ENCODE measurements at places on chromosomes 11 and 22.

DNA sequence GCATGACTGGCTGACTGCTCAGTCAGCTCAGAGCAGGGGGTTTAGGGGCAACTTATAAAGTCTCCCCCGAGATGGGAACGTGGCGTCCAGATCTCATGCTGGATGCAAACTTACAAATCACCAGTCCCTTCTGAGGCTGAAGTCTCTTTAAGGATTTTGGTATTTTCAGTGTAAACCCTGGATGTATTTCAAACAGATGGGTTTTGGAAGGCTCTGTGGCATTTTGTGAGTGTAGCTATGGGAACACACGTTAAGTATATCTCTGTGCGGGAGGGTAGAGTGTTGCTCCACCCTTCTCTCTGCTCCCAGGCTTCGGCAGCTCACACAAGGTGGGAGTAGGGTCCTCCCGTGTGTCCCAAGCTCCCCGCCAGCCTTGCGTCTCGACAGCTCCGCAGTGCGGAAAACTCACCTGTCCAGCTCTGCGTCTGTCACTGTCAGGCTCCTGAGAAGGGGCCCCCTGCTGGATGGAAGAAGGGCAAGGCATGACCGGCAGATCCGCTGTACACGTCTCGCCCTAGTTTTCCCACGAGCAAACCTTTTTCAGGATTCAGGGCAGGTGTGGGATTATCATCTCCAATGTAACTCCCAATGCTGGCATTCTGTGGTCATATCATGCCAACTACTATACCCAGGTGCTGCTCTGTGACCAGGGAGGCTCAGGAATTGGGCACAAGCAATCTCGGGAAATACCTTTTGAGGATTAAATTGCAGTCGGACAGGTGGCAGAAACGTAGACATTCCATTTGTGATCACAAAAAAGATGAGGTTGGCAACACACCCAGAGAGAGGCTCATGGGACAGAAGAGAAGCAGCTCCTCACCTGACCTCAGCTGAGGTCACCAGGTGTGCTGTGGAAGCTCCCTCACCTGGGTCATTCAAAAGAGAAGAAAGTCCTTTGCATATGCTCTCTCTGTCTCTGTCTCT lies 313.9 kb upstream of the B3GAT1 start:
- DNase-seq: no peak

DNA sequence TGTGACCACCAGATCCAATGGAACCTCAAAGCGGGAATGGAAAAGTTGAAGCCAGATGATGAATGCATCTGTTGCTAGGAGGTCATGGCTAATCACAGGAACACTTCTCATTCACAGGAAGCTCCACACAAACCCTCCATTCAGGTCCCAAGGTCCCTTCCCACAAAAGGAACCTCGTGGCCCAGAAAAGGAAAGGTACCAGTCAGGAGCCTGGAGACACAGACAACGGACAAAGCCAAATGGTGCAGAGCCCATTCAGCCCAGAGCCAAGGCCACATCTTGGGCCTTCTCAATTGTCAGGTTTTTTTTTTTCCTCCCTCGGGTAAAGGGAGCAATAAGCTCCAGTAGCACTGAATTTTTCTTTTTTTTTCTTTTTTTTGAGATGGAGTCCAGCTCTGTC lies 87.0 kb downstream of the FAM168A start:
- DNase-seq: no peak

DNA sequence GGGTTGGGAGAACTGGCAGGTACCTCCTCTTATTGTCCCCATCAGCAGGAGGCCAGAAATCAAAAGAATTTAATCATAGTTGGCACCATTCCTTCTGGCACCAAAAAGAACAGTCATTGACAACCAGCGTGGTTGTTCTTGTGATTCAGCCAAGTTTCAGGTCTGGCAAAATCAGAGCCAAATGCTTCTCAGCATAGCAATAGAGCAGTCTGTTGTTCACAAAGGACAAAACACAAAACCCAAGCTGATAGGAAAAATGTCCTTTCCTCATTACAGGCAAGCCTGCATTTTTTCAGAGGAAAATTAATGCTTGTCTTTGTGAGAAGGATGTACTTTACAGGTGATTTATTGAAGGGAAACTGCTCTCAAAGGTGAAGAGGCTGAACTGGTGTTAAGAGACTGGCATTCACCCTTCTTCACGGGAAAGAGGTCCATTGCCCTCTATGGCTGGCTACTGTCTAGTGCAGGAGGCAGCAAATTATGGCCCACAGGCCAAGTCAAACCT lies 241.8 kb upstream of the ARHGAP42 start:
- no peak for DNase-seq

GRCh38 chr11:120281143-120281795 lies 41.3 kb downstream of the POU2F3 start:
- DNase-seq: no peak

- DNase-seq: no peak
These were observed 36.0 kb downstream of the CD6 start for GRCh38 chr11:61007383-61007955.

- DNase-seq: no peak
These were observed 9.0 kb upstream of the PLA2G6 start for GRCh38 chr22:38190581-38190980.

- no peak for DNase-seq
These were observed 30.9 kb downstream of the IL10RA start for GRCh38 chr11:118017111-118017510.

DNA sequence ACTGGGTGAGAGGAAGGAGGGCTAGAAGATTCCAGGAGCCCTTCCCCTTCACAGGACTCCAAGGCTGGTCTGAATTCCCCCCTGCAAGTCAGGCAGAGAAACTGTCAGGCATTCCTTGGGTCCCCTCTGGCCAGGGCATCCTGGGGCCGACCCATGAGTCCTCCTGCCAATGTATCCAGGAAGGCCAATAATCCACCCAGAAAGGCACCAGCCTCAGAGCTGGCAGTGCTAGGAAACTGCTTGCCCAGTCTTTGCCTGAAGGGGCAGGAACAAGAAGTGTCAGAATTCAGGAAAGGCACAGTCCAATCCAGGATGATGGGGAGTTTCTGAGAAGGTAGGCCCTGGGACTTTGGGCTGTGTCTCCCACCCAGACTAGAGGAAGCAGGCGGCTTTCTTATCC lies 41.0 kb downstream of the BUD13 start:
- DNase-seq: no peak

GRCh38 chr11:728901-729491 lies 18.3 kb upstream of the TALDO1 start:
- no peak for DNase-seq

GRCh38 chr11:84012171-84012826 lies 726.1 kb upstream of the CCDC90B start:
- no peak for DNase-seq

DNA sequence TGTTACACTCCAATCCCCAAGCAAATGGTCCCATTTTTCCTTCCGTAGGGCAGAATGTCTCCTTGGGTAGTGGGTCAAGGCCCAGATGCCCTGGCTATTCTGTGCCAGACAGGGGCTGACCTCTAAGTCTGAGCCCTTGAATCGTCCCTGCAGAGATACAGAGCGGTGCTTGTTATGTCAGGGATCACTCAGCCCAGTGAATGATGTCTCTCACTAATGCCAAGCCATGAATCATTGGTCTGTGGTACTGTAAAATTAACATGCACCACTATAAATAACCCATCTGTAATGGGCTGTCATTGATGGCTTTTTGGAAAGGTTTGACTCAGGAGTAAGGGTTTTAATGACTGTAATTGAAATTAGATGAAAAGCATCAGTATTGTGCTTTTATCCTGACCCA lies 35.3 kb upstream of the KIRREL3 start:
- no peak for DNase-seq

DNA sequence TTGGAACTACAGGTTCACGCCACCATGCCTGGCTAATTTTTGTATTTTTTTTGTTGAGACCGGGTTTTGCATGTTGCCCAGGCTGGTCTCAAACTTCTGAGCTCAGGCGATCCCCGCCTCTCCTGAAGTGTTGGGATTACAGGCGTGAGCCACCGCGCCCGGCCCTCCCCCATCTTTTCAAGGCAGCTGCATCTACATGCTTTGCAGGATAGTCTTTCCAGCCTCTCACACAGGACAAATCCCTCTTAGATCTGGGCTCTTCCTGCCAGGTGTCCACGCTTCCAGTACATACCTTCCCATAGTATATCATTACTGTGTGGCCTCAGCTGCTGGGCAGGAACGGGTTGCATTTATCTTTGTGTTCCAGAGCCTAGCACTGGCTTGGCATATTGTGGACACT lies 49.7 kb downstream of the C11orf96 start:
- DNase-seq: no peak

Measured in stimulated activated CD4-positive, alpha-beta T cell treated with anti-CD3 and anti-CD28 coated beads, Interleukin-2, amount 100 ng/mL, for 4 hours (primary cell).